ENCODE measurements at places on chromosomes 4 and X.

GRCh38 chr4:157222771-157223160 is 2.2 kb downstream of the GRIA2 start:
- DNase-seq: no peak

GRCh38 chrX:78958419-78959116 is 13.4 kb downstream of the P2RY10 start:
- DNase-seq: no peak

GRCh38 chr4:102420563-102421398 is 75.5 kb upstream of the SLC39A8 start:
- no peak for DNase-seq

- no peak for DNase-seq
These were observed 942 bp downstream of the ING2 start for GRCh38 chr4:183505611-183506388.

DNA sequence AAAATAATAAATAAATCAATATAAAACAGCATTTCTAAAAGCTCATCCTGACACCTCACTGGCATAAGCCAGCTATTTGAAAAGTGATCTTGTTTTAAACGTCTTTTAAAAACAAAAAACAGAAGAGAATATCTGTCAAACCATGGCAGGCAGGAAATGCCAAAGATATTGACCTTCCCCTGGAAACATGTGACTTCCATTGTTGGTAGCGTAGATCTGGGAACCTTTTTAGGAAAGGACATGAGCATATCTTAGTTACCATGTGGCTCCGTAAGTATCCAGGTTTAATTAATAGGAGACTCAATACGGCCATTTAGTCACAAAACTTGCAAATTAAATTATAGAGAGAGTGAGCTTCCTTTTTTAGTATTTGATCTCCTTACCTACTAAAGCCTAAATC is 83.0 kb upstream of the KLHL4 start:
- no peak for DNase-seq

GRCh38 chr4:149056615-149057014 is 614.4 kb upstream of the NR3C2 start:
- DNase-seq: no peak

GRCh38 chrX:41781500-41781899 is 57.5 kb downstream of the GPR82 start:
- no peak for DNase-seq

DNA sequence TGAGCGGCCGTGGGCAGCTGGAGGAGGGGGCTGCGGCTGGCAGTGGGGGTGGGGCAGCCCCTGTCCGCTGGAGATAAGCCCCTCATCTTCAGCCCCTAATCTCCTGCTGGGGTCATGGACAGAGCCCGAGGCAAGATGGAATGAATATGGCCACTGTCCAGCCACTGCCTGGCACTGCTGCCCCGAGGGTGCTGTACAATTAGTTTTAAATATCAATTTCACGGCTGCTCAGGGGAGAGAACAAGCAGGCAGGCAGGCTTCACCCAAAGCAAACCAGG is 64.1 kb upstream of the NKX1-1 start:
- DNase-seq: no peak

- DNase-seq: no peak
These were observed 31.4 kb upstream of the JAKMIP1 start for GRCh38 chr4:6231663-6232165.

- DNase-seq: no peak
These were observed 32.3 kb upstream of the TFDP3 start for GRCh38 chrX:133250184-133251100.

GRCh38 chrX:67437821-67438220 is 106.0 kb upstream of the AR start:
- DNase-seq: no peak

- no peak for DNase-seq
These were observed 40.4 kb downstream of the RELL1 start for GRCh38 chr4:37645736-37646135.

DNA sequence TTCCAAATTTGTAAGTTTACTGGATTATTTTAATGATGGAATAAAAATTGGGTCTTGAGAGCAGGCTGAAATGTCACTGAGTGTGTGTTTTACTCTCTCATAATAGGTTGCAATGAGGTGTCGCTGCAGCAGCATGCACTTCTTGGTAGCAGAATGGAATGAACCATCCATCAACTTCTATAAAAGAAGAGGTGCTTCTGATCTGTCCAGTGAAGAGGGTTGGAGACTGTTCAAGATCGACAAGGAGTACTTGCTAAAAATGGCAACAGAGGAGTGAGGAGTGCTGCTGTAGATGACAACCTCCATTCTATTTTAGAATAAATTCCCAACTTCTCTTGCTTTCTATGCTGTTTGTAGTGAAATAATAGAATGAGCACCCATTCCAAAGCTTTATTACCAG is 2.6 kb downstream of the SAT1 start:
- DNase-seq: no peak

DNA sequence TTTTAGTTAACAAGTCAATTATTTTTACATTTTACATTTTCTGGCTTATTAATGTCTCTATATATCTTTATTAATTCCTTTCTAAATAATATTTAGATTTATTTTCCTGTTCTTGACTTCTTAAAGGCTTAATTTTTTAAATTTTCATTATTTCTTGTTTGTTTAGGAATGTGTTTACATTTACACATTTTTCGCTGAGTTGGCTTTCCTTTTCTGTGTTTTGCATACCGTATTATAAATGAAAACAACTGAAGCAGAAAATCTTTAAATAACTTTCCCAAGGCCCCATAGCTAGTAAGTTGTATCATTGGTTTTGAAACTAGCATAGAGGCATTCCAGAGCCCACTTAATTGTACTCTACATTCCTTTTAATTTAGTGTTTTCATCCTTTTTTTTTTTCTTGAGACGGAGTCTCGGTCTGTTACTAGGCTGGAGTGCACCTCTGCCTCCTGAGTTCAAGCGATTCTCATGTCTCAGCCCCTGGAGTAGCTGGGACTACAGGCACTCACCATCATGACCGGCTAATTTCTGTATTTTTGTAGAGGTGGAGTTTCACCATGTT is 261.6 kb downstream of the IQCM start:
- DNase-seq: no peak

GRCh38 chr4:143699331-143700045 is 987 bp downstream of the FREM3 start:
- no peak for DNase-seq

- no peak for DNase-seq
These were observed 131.3 kb downstream of the FHDC1 start for GRCh38 chr4:153067376-153067775.

- DNase-seq: no peak
These were observed 881 bp upstream of the CACNA1F start for GRCh38 chrX:49233887-49234555.

- no peak for DNase-seq
These were observed 234.3 kb upstream of the HHIP start for GRCh38 chr4:144411700-144412099.

GRCh38 chr4:4950561-4951290 is 68.5 kb downstream of the CYTL1 start:
- DNase-seq: no peak

- DNase-seq: no peak
These were observed 233.6 kb downstream of the TRIML1 start for GRCh38 chr4:188372829-188373228.

DNA sequence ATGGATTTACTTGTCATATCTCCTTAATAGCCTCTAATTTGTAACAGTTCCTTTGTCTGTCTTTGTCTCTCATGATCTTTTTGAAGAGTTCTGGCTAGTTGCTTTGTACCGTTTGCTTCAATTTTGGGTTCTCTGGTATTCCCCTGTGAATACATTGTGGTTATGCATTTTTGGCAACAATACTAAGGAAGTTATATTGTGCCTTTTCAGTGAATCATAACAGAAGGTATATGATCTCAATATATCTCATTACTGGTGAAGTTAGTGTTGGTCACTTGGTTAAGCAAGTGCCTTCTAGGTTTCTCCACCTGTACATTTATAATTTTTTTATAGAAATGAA is 48.6 kb downstream of the DCLK2 start:
- no peak for DNase-seq

- DNase-seq: no peak
These were observed 543 bp downstream of the NFXL1 start for GRCh38 chr4:47913861-47914219.

- DNase-seq: no peak
These were observed at the start of gene CCDC158 for GRCh38 chr4:76420762-76421581. Gene CCDC158 (minus strand): TSS chr4:76421141. CDS start chr4:76403207, 17,934 bp downstream.

DNA sequence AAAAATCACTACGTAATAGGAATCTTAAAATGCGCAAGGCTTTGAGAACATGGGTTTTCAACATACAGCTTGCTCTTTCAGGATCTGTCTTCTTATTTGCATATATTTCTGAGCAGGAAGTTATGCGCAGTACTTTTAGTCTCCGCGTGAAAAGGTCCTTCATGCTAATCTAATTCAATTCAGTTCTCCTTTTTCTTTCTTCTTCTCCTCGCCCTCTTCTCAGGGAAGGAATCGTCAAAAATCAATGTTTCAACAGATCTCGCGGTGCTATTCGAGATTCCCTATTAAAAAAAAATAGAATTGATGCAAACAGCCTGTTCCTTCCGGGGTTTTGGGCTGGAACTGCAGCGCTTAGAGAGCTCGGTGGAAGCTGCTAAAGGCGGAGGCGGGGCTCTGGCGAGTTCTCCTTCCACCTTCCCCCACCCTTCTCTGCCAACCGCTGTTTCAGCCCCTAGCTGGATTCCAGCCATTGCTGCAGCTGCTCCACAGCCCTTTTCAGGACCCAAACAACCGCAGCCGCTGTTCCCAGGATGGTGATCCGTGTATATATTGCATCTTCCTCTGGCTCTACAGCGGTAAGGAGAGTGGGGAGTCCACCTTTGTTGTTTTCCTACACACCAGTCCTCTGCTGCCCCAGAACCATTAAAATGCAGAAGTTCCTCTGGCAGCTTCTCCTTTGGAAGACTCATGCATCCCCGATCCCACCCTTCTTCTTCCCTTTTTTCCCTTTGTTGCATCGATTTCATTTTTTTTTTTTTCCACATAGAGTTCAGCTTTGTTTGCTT is at the start of the genes HMGN5 and SH3BGRL:
HMGN5 (minus strand) TSS at position 243 of the 785 bp plus-strand sequence. CDS start 80,364 bp downstream, outside the sequence.
SH3BGRL (plus strand) TSS at position 432 of the 785 bp plus-strand sequence; CDS start at position 531, 99 bp downstream.
- peak; percentile 73 for DNase-seq

DNA sequence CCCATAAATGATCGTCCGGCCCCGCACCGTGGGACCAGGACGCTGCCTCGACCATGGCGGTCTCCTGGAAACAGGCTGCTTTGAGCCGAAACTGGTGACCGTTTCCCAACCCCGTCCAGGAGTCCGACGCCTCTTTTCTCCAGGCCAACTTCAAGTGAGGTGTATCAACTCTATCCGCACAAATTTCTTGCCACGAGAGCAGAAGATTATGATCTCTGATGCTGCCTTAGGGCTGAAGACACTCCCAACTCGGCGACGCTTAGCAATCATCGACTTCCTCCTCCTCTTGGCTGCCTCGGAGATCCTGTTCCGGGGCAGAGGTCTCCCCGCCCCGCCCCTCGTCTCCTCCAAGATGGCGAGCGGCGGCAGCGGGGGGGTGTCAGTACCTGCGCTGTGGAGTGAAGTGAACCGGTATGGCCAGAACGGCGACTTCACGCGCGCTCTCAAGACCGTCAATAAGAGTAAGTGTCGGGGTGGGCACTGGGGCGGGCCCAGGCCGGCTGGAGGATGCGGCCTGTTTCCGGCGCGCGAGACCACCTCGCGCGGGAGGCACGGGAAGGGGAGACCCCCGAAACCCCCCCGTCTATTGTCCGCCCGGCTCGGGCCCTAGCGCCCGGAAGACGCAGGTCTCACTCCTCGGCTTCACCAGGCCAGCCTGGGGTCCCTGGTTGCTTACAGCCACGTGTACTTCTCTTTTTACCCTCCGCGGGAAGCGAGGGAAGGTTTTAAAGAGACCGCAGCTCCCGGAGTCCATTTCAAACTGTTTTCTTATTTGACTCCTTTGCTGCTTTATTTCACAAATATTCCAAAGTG is at the start of gene SRP72:
SRP72 (plus strand) TSS at position 334 of the 813 bp plus-strand sequence; CDS start at position 353, 19 bp downstream.
- peak; percentile 63 for DNase-seq

- DNase-seq: no peak
These were observed 11.2 kb upstream of the YIPF7 start for GRCh38 chr4:44662623-44663005.

- no peak for DNase-seq
These were observed 6.2 kb upstream of the AFF1 start for GRCh38 chr4:86928400-86929255.

DNA sequence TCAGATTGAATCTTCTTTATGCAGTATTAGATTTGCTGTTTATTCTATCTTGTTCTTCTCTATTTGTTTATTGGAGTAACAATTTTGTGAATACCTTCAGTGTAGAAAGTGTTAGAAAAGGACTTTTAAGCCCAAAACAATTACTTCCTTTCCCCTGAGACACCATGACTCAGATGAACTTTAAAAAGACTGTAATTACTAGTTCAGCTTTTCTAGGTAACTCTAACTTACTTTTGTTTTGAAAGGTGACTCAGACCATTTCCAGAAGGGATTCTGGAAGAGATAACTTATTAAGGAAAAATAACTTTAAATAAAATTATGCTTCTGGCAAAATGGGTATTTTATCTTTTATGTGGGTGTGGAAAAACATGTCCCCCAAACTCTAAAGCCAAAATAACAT is 561.5 kb upstream of the PCDH10 start:
- no peak for DNase-seq
